ENCODE measurements at places on chromosomes 5 and 9. TPM values are rescaled to one million over a fixed set of nuclear protein-coding genes. Genes with fewer than 3 reads are reported as not detected.

GRCh38 chr9:93031629-93032430 is 26.7 kb upstream of the SUSD3 start:
- no peak for ATAC-seq

- ATAC-seq: no peak
These were observed 80.1 kb downstream of the TRPC7 start for GRCh38 chr5:136285096-136285855.

The PTPRD gene
- total RNA-seq: not detected

DNA sequence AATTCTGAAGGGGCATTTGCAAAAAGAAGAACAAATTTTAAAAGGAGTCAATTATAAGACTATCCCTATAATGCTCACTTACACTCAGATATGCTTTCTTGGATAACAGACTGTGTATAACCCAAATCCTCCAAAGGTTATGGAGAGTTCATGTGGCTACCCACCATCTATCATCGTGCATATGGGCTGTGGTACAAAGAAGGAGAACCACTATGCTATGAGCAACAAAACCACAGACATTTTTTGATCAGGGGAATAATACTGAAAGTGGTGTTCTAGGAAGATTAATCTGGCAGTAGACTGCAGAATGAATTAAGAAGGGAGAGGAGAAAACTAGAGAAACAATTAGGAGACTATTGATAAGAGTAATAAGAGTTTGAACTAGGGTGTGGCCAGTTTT is 16.8 kb downstream of the NR3C1 start:
- ATAC-seq: peak; percentile 96

GRCh38 chr5:180111273-180112002 is 39.9 kb upstream of the RNF130 start:
- no peak for ATAC-seq

All from activated T-helper 17 cell treated with anti-CD3 and anti-CD28 coated beads, Interleukin-2, amount 50 U/mL, for 72 hours (primary cell).